ENCODE measurements at places on chromosomes 3 and 15. TPM values are rescaled to one million over a fixed set of nuclear protein-coding genes. Genes with fewer than 3 reads are reported as not detected.

DNA sequence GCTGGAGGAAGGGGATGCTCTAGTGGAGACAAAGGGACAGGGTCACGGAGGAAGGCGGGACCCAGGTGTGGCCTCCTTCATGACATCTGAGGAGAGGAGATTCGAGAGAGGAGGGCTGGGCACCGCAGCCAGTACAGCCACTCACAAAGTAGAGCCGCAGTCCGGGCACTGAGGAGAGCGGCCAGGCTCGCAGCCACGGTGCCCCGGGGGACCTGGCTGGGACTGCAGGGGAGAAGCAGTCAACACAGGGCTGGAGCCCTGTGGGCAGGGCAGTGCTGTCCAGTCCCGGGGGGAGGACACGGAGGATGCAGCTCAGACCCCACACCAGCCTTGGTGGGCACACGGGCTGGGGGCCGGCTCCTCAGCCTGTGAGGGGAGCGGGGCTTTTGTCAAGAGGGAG, 40.3 kb downstream of the HMCES start:
- DNase-seq: no peak

DNA sequence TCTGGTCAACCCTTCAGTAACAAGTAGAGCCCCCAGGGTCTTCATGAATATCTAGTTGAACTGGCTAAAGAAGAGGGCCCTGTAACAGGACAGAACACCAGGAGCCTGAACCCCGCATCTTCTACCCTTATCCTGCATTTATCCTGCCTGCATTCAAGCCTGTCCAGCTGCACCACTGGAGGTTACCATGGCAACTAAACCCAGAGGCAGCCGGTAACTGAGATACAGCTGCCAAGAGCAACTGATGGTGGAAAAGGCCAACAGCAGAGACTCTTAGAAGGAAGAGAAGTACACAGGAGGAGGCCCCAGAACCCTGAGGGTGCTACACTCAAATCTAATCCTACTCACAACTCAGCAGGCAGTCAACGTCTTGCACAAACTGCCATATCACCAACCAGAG, 3.7 kb upstream of the PRKAR2A start:
- peak; percentile 40 for DNase-seq

DNA sequence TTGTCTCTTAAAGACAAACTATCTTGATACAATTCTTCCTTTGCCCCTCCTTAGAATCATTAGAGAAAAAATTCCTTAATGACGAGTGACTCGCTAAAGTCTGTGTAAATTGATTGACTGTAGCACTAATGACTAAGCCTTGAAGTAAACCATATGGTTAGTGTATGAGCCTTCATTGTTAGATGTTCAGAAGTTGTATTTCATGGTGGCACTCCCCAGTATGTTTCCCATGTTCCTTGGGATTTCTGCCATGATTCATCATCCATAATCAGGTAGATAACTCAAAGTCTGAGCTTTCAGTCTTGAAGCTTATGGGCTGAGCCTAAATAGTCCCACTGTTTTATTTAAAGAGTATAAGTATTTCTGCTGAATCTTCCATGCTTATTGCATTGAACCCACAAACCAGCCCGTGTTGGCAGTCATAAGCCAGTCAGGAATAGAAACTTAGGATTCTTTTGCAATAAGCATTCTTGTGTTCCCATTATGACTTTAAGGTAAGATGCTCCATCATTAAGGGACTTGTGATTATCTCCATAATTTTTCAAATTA, 371.2 kb upstream of the RARB start:
- DNase-seq: no peak

GRCh38 chr3:138513090-138513843, 78.9 kb downstream of the ESYT3 start:
- no peak for DNase-seq

DNA sequence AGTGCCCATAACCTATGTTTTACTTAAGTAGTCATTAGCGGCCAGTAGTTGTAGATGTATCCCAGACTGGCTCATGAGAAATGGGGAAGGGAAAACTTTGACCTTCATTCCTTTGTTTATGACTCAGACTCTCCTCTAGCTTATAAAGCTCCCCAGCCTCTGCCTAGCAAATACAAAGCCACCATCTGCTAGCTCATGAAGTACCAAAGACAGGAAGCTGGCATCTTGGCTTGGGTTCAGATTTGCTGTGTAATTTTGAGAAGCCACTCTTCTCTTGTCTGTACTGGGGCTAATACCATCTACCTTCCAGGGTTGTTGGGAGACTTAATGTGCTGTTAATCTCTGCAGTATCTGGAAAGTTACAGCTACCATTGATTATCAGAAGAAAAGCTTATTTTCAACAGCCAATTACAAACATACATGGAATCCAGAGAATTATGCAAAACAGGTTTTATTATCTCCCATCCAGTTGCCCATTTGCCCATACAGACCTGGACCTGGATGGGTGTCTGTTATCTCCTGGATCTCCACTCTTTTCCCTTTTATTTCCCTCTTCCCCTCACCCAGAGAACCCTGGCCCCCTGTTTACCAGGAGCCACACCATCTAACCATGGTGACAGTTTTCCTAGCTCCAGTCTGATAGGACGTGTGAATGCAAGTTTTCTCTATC, 153.8 kb downstream of the SEMA6D start:
- DNase-seq: peak; percentile 12

GRCh38 chr15:59116141-59116540, 11.2 kb downstream of the CCNB2 start:
- peak; percentile 70 for DNase-seq

DNA sequence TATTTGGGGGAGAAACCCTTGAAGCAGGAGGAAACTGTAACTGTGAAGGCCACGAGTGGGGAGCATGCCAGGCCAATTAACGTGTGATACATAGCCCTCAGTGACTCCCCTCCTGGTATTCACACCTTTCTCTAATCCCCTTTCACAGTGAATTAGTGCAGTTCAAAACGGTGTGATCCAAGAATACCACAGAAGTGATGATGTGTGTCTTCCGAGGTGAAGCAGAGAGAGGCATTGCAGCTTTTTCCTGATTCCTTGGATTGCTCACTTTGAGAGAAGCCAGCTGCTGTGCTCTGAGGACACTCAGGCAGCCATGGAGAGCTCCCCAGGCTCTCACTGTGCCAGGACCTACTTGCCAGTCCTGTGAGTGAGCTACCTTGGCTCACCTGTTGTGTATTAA, 17.3 kb downstream of the NIPA2 start:
- DNase-seq: no peak

- DNase-seq: no peak
Observed at GRCh38 chr3:76815561-76815960, 224.3 kb upstream of the ROBO2 start.

DNA sequence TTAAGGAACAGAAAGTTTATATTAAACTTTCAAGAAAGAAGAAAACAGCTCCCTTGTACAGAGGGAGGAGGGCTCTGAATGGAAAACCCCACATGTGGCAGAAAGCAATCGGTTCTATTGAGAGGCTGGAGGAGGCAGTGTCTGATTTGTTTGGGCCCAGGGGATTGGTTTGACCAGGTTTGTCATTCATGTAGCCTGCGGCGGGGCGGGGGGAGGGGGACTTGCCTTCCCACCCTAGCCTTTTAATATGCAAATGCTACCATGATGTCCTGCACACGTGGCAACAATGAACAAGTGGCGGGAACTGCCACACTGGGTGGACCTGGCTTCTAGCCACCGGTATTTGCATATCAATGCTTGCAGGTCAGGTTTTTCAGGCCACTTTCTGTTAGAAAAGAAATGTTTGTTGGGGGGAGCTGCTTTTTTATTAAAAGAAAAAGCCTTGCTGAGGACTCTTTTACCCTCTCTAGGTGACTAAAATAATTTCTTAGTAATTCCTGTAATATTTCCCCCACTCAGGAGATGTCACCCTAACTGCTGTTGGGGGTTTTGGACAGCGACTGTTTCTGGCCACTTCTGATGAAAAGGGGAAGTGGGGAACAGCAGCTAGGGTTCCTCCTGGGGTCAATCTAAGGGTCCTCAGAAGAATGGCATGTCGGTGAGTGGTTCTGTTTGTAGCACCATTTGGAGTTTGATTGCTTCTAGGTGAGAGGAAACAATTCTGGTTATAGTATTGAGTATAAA, 691.2 kb downstream of the TBL1XR1 start:
- DNase-seq: no peak

DNA sequence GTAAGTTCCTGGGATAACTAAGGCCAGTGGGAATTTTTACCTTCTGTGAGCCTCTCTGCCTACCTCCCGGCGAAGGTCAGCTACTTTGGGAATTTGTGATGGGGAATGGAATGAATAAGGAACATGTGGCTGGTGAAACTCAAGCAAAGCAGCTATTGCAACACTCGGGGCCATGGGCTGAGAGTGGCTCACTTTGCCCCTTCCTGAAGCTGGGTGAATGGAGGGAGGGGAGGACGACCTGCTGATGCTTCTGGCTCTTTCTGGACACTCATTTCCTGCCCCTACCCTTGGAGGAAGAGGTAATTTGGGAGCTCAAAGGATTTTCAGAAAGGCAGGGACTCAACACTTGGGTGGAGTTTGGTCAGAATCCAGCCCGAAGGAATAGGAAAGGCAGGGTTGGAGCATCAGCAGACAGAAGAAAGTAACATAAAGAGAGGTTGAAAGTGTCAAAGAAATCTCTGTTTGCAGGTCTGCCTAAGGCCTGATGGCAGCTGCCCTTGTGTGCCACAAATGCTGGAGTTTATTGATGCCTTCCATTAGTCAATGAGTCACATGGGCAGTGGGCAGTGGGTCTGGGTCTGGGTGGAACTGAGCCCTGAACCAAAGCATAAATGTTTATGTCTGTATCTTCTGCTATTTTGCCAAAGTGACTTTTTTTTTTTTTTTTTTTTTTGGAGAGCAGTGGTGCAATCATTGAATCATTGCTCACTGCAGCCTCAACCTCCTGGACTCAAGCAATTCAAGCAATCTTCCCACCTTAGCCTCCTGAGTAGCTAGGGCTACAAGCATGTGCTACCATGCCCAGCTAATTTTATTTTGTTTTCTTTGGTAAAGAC, 12.4 kb downstream of the LAMP3 start:
- DNase-seq: no peak

DNA sequence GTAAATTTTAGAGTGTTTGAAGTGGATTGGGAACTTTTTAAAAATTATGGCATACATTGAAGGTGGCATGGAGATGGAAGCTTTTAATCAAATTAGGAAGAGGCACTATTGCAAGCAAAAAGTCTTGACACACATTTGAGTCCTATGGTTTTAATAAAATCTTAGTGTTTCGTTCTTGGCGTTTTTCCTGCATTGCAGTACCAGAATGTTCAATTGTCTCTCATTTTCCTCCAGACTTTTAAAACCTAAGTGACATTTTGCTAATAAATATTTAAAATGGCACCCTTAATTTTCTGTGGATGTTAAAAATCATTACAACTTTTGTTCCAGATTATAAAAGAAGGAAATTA, 2.2 kb downstream of the TGFBR2 start:
- no peak for DNase-seq

DNA sequence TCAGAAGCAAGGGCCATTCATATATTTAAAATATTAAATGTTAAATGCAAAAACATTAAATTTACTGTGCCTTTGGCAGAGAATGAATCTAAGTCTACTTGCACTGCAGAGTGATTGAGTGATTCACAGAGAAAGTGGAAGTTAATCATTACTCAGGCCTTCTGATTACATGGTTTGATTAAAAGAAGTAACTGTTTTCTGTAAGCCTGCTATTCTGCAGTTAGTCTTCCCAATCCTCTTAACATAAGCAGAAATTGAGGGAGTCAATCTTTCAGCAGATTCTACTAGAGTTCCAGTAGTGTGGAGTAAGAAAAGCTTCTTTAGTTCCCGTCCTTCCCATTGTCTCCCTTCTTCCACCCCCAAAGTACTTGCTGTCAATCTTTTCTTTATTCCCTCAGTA, 1.5 kb downstream of the NLGN1 start:
- DNase-seq: no peak

DNA sequence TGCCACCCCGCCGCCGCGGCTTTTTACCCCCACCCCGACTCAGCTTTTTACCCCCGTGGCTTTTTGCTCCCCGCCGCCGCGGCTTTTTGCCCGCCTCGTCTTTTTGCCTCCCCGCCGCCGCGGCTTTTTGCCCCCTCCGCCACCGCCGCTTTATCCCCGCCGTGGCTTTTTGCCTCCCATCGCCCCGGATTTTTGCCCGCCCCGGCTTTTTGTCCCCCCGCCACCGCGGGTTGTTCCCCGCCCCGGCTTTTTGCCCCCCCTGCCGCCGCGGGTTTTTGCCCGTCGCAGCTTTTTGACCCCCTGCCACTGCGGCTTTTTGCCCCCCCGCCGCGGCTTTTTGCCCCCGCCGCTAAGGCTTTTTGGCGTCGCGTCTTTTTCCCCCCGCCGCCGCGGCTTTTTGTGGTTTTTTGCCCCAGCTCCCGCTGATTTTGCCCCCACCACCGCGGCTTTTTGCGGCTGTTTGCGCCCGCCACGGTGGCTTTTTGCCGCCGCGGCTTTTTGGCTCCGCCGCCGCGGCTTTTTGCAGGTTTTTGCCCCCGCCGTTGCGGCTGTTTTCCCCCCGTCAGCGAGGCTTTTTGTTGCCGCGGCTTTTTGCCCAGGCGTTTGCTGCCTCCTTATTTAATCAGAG, 597.2 kb downstream of the GOLGA6L6 start:
- no peak for DNase-seq

DNA sequence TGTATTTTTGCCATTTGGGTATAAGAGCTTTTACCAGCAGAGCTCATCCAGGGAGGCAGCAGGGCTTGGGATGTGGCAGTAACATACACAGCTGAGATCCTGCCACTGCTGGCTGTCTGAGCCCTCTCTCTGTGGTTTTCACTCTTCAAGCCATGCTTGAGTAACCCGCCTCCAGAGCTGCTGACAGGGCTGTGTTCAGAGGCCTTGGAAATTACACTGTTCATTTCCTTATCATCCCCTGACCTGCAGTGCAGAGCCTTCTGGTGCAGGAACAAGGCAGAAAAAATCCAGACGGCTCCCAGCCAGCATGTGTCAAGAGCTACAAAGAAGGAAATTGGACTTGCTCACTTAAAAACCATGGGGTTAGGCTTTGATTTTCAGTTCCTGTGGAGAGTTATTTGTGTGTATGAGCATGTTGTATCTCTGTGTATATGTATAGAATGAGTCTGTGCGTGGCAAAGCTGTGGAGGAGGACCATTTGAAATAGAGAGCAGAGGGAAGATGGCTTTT, 47.0 kb downstream of the ZNF609 start:
- peak; percentile 95 for DNase-seq

DNA sequence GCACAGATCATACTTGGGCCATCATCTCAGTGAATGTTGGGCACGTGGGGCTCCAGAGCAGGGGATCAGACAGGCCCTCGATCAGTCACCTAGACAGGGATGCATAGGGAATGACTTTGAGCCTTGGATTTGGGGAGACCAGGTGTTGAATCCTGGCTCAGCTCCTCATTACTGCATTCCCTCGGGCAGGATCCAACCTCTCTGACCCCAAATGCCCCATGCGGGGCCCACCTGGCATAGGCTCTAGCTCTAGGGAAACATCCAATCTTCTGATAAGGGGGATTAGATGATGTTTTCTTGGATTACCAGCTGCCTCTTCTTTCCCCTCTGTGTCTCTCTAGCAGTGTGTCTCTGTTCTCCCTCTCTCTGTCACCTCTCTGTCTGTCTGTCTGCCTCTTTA, 22.7 kb downstream of the LOXL1 start:
- no peak for DNase-seq

The ASB14 gene
- not detected for total RNA-seq

The TRPM1 gene
- total RNA-seq: not detected

The CACNA1D gene
- total RNA-seq: 1.9 TPM

The SLC2A2 gene
- total RNA-seq: not detected

The IQCF5 gene
- total RNA-seq: not detected

The PPP4R2 gene
- 54.7 TPM for total RNA-seq

The LDHAL6B gene
- total RNA-seq: not detected

The LRRC31 gene
- total RNA-seq: not detected

The INSYN1 gene
- total RNA-seq: 1.2 TPM

The PLD1 gene
- total RNA-seq: 23.1 TPM

The WNT7A gene
- total RNA-seq: not detected

The IGSF10 gene
- 8.0 TPM for total RNA-seq

The SEMA7A gene
- total RNA-seq: 7.9 TPM

The SMAD6 gene
- total RNA-seq: 27.2 TPM

The DNAH12 gene
- total RNA-seq: 0.09 TPM

The C3orf70 gene
- total RNA-seq: 1.1 TPM
